A375 (cell line): ENCODE measurements at places on chromosomes 6 and 20. TPM values are rescaled to one million over a fixed set of nuclear protein-coding genes. Genes with fewer than 3 reads are reported as not detected.

The SIRPD gene
- total RNA-seq: not detected in 2 replicates

The XKR7 gene
- not detected in 2 replicates for total RNA-seq

The UCKL1 gene
- total RNA-seq: 36.6 and 41.2 TPM in 2 replicates

The RIPOR3 gene
- 0.05 TPM in 1 of 2 replicates, not detected in the other for total RNA-seq

The OPN5 gene
- not detected in 2 replicates for total RNA-seq

The ECT2L gene
- not detected in 2 replicates for total RNA-seq

The CAGE1 gene
- total RNA-seq: 0.03 and 0.15 TPM in 2 replicates

The LY86 gene
- total RNA-seq: not detected in 2 replicates
